ENCODE measurements at places on chromosomes 12 and 14. TPM values are rescaled to one million over a fixed set of nuclear protein-coding genes. Genes with fewer than 3 reads are reported as not detected.

Gene OR4N5
- total RNA-seq, result not detected

Gene C12orf54
- total RNA-seq, result not detected

DNA sequence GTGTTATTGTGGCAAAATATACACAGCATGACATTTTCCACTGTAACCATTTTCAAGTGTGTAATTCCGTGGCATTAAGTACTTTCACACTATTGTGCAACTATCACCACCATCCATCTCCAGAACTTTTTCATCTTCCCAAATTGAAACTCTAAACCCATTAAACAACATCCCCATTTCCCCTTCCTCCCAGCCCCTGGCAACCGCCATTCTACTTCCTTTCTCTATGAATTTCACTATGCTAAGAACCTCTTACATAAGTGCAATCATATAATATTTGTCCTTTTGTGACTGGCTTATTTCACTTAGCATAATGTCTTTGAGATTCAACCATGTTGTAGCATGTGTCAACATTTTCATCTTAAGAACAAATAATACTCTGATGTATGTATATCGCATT is 67.8 kb upstream of the PYGL start:
- no peak for DNase-seq

- no peak for DNase-seq
Observed at GRCh38 chr12:10392394-10392930, 2.6 kb upstream of the KLRK1 start.

- DNase-seq, result no peak
Observed at GRCh38 chr12:93743999-93744689, 67.0 kb downstream of the CRADD start.

DNA sequence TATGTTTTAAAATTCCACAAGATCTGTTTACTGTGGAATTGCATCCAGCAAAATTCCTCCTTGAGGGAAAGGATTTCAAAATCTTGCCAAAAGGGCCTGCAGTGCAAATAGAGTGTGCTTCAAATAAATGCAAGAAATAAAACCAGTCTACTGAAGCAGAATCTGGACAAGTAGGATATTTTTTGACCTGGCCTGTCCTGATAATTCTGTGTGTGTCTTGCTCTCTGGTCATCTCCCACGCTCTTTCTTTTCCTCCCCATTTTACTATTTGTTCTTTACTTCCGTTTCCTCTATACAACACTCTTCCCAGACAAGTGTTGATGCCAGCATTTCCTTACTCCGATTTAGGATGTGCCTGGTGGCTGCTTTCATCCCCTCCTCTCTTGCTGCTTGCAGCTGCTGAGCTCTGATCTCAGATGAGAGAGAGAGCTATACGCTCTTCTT is 115.9 kb downstream of the GPR135 start:
- DNase-seq, result no peak

Gene ADSS1
- 7.3 TPM for total RNA-seq

Gene MFAP5
- not detected for total RNA-seq

- no peak for DNase-seq
Observed at GRCh38 chr14:52776816-52777215, 14.6 kb downstream of the GNPNAT1 start.

Gene TEX22
- total RNA-seq, result 4.6 TPM

DNA sequence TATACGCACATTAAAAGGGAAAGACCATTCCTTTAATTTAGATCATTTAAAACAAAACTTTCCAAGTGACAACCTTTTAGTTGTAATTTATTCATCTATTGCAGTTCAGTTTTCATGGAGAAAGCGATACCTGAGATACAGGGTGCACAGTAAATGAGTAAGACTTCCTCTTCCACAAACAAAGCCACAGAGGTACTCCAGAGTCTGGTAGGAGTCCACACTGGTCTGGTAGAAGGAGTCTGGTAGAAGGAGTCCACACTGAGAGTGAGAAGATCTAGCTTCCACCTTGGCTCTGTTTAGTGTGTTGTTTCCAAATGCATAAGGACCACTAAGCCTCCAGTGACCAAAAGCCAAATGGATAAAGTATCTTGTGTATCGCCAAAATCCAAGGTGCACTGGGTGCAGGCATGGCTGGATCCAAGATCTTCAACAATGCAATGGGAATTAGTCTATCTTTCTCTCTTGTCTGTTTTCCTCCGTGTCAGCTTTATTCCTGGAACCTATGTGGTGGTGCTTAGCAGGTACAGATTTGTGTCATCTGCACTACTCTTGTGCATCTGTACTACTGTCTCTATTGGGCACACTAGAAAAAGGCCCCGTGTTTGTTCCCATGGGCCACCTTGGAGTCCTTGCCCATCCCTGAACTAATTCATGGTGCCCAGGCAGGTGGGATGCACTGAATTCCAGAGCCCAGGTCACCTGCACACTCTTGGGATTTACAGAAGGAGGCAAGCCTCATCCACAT is 331.1 kb downstream of the BCL11B start:
- peak; percentile 23 for DNase-seq

Gene USP44
- 6.0 TPM for total RNA-seq

DNA sequence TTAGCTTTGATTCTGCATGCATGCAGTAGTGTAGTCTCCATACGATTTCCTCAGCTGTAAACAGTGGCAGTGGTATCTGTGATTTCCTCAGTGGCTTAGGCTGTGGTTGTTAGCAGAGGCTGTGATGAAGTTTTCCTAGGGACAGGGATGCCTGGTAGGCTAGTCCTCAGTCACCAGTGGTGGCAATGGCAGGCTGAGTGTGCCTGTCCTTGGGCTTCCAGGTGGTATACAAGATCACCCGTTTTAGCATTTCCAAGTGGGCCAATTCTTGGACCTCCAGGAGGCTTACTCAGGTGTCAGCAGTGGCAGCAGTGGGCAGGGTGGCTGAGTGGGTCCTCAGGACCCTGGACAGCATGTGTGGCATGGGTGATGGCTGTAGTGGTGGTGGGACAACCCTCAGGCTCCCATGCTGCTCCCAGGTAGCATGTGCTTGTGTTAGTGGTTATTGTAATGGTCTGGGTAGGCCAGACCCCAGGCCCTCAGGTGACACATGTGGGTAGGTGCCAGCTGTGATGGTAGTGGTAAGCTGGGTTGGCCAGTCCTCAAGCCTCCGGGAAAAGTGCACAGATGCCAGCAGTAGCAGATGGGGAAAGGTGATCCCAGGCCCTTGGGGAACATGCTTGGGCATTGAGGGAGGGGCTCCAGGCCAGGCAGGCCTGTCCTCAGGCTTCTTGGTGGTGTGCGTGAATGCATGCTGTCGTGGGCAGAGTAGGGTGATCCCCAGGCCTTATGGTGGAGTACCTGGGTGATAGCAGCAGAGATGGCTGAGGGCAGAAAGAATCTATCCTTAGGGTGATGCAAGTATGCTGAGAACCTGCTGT is 146.5 kb downstream of the PAPOLA start:
- DNase-seq, result no peak

Gene TMEM19
- 13.7 TPM for total RNA-seq

- DNase-seq, result no peak
Observed at GRCh38 chr14:100839681-100840111, 13.8 kb downstream of the MEG3 start.

- no peak for DNase-seq
Observed at GRCh38 chr12:2198542-2198941, 145.8 kb downstream of the CACNA1C start.

Gene PPM1H
- not detected for total RNA-seq

GRCh38 chr14:68440820-68441219 is 352.0 kb downstream of the ZFP36L1 start:
- DNase-seq, result no peak

Gene POTEM
- not detected for total RNA-seq
